CD4-positive, alpha-beta T cell treated with Interleukin-15 for 1 hour (primary cell): ENCODE measurements at places on chromosomes 3 and 15.

DNA sequence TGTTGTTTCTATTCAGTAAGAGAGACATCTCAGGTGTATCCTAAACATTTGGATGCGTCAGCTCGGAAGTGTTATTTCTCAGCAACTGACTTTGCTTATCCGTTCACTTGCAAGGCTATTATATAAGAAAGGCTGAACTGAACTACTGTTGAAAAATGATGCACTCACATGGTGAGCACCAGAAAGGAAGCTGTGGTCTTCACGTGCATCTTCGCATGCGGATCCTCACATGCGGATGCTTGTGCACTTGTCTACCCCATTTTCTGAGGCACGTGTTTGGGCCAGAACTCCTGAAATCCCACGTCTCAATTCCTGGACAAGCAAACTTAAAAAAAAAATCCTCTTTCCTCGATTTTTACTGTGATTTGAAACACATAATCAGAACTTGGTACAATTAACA is 63.2 kb downstream of the PDZRN3 start:
- no peak for DNase-seq

GRCh38 chr3:1677576-1678156 is 421.0 kb upstream of the CNTN4 start:
- DNase-seq, result no peak

DNA sequence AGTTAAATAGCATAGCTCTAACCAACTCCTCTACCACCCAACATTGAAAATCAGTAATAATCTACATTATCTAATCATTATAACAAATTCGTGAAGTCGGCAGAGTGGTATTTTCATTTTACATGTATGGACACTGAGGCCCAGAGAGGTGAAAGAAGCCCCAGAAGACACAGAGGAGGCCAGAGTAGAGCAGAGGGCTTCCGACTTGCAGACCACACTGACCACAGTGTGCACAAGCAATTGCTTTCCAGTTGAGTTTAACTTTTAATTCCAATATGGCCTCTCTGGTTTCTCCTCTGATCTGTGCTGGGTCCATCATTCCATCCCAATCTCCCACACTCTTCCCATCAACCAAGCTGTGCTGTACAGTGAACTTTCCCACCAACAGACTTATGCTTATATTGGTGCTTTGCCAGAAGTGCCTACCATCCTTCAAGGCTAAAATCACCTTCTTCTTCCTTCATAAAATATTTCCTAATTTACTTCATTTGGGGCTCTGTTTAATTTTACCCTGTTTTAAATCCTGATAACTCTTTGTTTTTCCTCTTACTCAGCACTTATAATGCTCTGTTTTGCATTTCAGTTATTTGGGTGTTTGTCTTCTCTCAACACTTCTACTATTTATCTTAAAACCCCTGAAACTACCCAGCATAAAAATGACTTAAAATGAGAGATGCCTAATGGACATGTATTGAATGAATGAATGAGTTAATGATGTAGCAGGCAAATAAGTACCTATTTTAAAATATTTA is 81.8 kb upstream of the TNFSF10 start:
- DNase-seq, result no peak

- DNase-seq, result no peak
These were observed 640 bp downstream of the MB21D2 start for GRCh38 chr3:192917028-192917403.

- no peak for DNase-seq
These were observed 73.6 kb downstream of the ST8SIA2 start for GRCh38 chr15:92467245-92467644.

- DNase-seq, result no peak
These were observed 28.5 kb downstream of the EFCAB12 start for GRCh38 chr3:129399895-129400357.

DNA sequence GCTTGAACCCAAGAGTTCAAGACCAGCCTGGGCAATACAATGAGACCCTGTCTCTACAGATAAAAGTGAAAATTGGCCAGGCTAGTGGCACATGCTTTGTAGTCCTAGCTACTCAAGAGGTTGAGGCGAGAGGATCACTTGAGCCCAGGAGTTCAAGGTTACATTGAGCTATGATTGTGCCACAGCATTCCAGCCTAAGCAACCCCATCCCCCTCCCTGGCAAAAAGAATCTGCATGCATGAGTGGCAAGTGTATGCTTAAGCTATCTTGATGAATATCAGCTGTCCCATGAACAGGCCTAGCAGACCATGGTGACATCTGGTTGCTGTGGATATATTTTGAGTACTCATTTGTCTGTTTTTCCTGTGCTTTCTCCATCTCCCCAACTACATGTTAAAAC is 4.7 kb downstream of the ATRIP start:
- no peak for DNase-seq

GRCh38 chr3:89795506-89795905 is 688.1 kb downstream of the EPHA3 start:
- no peak for DNase-seq

DNA sequence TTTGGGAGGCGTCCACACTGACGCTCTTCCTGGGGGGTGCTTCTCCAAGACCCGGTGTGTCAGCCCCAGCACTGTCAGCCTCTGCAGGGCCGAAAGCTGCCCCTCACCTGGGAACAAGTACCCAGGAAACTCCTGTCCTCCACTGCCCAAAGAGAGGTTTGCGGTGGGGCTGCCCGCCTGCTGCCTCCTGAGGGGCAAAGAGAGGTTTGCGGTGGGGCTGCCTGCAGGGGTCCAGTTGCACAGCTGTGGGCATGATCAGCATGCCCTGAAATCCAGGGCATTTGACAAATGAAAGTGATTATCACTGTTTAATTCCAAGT is 15.1 kb upstream of the SNRPA1 start:
- no peak for DNase-seq

DNA sequence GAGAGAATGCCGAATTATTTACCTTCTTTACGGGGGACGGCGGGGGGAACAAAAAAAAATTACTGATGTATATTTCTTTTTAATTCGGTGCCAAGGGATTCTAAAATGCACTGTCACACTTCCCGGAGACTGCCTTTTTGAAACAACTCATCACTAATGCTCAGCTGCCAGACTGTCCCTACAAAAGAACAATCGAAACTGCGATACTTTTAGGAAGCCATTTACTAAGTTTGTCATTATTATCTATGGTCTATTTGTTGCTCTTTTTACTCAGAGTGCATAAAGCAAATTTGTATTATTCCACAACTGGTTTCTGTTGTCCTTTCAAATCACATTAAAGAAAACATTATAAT is 60.8 kb downstream of the TM4SF4 start:
- no peak for DNase-seq

DNA sequence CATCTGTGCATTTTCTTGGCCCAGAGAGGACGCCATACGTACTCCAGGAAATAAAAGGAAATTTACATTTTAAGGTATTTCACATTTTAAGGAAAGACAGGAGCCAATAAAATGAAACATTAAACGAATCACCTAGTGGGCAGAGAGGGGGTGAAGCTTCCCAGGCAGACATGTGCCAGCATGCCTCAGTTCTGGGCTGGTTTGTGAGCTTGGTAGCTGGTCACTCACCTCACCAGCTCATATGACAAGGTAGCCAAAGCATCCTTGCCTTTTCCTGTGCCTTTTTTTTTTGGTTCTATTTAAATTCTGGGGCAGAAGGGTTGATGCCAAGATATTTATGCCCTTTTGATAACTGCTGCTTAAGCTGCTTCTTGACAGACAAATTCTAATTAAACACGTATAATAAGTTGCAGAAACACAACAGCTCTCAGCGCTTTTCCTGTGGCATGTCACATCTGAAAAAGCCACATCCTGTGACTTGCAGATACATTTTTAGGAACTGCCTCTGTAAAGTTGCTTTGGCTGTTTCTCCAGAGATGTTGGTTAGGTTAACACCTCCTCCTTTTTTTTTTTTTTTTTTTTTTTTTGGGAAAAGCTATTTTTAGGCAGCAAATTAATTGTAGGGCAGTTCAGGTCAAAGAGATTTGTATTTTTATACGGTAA is 218.6 kb downstream of the PDCD6IP start:
- DNase-seq, result no peak

GRCh38 chr3:149790268-149790667 is 2.1 kb downstream of the ANKUB1 start:
- DNase-seq, result no peak

DNA sequence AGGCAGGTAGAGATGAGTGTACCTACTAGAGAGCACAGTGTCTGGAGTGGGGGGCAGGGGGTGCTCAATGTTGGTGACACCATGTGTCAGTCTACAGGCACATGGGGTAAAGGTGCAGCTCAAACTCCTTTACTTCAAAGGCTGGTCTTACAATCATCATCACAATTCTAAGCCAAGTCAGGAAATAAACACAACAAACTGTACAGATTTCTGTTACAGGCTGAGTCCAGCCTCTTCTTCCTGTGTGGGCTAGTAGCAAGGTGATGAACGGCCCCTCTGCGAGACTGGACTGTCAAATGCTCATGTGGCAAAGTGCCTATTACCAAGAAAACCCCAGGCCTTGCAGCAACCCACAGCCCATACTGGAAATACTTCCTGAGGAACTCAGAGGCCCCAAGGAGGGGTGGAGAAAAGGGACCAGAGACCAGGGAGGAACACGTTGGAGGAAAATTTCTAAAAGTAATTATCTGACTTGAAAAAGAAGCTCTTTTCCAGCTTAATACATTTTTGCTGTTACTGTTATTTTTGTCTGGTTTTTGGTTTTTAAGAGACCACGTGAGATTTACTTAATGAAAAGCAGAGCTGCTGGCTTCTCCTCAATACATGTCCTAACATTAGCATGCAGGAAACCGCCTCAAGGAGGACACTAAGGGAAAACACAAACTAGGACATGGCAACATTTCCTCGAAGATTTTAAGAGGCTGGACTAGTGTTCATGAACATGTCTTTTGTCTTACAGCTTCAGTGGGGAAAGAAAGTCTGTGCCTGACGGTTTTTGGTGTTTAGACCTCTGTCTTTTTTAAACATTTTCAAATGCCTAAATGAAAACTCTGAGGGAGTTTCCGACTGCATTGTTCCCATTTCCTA is 29.5 kb downstream of the TBC1D2B start:
- no peak for DNase-seq

DNA sequence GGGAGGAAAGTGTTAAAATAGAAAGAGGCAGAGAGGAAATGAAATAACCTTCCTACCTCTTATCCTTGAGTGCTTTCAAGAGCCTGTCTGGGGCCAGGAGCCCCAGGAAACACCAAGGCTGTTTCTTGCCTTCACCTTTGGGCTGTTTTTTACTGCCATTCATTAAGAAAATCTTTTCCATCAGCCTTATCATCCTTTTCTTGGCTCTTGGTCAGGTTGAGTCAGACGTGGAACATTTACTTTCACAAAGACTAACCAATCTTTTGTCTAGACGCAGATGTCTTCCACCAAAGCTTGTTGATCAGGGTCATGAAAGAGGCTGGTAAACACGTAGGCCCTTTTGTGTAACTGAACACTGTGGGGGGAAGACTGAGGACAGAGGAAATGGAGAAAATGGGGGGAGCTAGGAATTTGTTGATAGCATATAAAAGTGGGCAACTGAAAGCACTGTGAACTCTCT is 151.0 kb upstream of the THBS1 start:
- no peak for DNase-seq

GRCh38 chr3:194508491-194509453 is 22.0 kb upstream of the ATP13A3 start:
- DNase-seq, result no peak

DNA sequence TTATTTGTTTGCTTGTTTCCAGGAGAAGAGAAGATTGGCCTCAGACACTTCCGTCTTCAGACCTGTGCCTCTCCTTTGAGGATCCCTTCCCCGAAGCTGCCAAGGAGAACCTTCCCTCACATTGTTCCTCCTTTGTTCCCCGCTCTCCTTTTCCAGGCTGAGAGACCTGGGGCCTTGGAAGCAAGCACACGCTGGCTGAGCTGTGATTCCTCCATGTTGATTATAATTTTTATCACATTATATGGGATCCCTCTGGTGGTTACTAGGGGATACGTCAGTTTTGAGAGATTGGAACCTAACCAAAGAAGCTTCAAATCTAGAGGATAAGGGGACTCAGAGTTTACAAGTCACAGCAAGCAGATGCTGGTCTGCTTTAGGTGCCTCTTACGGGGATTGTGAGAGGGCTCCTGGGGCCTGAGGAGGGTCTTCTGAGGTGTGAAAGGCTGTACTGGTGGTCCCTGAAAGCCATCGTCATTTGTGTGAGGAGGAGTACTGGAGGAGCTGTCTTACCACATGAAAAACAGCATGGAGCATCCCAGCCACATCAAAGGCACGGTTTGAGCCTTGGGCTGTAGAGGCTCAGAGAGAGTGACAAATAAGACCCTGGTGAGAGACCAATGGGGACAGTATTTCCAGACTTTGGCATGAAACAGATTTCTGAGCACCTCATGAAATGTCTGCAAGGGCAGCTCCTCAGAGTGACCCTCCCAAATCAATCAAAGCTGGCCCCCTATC is 760.1 kb upstream of the CFAP20DC start:
- DNase-seq, result no peak

GRCh38 chr3:170180079-170180907 is 1.2 kb downstream of the PHC3 start:
- DNase-seq, result no peak

DNA sequence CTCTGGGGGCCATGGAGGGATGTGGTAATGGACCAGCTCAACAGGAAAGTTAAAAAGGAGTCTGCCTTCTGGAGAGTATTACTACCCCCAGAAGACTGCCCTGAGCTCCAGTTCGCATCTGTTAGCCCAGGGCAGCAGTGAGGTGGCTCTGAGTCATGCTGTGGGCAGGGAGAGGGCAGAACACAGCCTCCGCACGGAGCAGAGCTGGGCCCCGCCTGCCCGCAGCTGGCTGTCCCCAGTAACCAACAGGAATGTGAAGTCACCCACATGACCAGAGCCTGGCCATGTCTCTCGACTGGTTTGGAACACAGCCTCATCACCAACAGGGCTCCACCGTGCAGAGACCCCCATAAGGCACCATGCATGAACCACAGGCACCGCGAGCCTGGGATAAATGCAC is 62.1 kb downstream of the CYFIP1 start:
- DNase-seq, result no peak

GRCh38 chr3:134081211-134081610 is 51.5 kb upstream of the SLCO2A1 start:
- DNase-seq, result no peak

DNA sequence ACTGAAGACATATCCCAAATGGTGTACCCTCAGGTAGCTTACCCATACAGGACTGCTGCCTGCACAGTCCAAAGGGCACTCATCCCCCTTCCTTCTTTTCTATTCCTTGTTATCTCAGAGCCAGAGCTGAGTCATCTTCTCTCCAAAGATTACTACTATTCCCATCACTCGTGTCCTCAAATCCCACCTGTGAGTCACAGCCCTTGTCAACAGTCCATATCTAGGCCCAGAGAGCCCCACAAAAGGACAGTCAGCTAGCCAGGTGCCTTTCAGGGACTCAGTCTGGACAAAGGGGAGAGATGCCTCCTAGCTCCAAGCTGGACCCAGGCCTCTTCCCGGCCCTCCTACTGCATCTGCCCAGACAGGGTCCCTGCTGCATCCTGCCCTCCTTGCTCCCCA is 11.0 kb downstream of the PARP16 start:
- no peak for DNase-seq

GRCh38 chr3:140199743-140200142 is 264.8 kb downstream of the CLSTN2 start:
- no peak for DNase-seq
